Upper lobe of left lung (tissue), 6 donors: ENCODE measurements at places on chromosomes 16 and 17. TPM values are rescaled to one million over a fixed set of nuclear protein-coding genes. Genes with fewer than 3 reads are reported as not detected.

DNA sequence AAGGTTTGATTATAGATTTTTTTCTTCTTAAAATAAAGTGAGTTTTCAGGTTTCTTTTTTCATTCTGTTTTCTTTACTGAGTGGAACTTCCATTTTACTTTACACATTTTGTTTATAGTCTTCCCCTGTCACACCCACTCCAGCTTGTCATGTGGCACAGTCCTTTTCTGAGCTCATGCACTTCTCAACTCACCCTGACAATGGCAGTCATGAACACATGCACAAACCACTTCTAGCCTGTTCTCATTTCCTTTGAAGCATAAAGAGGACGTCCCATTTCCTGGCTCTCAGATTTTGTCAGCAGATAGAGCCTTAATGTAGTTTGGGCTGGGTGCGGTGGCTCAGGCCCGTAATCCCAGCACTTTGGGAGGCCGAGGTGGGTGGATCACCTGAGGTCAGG is 168.0 kb downstream of the AHSP start:
- H3K27ac ChIP-seq: no peak overlapping the region
- DNase-seq: no peak
- H3K4me3 ChIP-seq: no peak overlapping the region
- H3K27me3 ChIP-seq: no peaks in the 10 kb centered on the region
- no peaks in the 10 kb centered on the region for H3K36me3 ChIP-seq

DNA sequence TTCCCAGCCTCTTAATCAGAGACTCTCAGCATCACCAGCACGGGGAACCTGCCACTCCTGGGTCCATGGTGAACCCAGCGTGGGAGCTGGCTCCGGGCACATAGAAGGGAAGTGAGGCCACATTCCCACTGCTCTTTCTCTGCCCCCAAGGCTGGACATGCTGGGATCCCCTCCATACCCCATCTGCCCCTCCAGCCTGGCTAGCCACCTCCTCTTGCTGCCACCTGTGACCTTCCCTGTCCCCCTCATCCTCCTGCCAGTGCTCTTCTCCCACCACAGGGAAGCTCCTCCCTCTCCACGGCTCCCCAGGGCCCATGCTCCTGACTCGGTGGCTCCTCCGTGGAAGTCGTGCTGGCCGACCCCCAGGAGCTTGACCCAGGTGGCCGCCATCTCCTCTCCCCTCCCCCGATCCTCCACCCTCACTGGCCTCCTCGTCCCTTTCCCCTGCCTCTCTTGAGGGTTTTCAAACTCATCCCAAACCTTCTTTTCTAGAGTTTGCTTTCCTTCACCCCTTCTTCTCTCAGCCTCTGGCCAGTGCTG is 139.1 kb upstream of the CHMP6 start:
- no peaks in the 10 kb centered on the region for H3K36me3 ChIP-seq
- H3K4me1 ChIP-seq: no peaks in the 10 kb centered on the region
- no peak overlapping the region for H3K4me3 ChIP-seq
- no peak for DNase-seq
- H3K27me3 ChIP-seq: no peaks in the 10 kb centered on the region

DNA sequence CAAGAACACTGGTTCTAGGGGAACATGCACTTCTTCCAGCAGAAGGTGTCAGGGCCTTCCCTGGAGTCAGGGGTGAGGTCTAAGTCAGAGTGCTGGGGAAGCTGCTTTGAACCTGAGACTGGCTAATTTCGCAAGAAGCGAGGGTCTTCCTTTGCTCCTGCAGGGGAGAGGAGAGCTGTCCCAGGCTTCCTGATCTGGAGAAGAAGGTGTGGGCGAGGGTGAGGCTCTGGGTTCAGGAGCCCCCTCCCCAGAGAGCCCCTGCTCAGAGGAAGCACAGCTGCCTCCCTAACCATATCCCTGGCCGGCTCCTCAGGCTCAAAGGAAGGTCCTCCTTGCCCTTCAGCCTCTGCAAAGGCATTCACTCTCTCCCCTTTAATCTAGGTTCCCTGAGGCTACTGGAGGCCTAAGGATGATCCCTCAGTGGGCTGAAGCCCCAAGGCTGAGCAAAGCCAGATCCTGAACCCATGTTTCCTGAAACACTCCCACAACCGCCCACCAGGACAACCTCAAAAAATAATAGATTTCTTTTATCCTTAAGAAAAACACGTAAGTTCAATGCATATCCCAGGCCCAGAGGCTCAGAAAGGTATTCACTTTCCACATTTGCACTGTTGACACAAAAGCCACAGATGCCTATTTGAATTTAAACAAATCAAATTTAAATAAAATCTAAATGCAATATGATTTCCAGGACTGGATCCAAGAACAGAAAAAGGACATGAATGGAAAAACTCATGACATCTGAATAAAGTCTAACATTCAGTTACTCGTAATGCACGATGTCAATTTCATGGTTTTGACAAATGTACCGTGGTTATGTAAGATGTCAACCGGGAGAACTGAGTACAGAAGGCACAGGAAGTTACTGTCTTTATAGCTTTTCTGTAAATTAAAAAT is 71.5 kb upstream of the RCVRN start:
- no peaks in the 10 kb centered on the region for H3K36me3 ChIP-seq
- no peak overlapping the region for H3K4me3 ChIP-seq
- DNase-seq: no peak
- H3K27me3 ChIP-seq: no peaks in the 10 kb centered on the region

DNA sequence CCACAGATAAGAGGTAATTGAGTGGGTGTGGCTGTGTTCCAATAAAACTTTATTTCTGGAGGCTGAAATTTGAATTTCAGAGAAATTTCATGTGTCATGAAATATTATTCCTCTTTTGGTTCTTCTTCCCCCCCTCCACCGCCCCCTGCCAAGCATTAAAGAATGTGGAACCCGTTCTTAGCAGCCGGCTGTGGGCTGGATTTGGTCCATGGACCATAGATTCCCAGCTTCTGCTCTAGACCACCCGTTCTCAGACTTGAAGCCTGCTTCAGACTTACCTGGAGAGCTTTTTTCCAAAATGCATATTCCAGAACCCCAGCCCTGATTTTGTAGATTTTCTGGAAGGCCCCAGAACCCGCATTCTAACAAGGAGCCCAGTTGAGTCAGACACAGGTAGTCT is 15.1 kb upstream of the LASP1NB start:
- H3K4me3 ChIP-seq: no peak overlapping the region
- H3K27me3 ChIP-seq: no peaks in the 10 kb centered on the region
- peaks cover 75% of the 10 kb centered on the region for H3K4me1 ChIP-seq
- no peak for DNase-seq

- no peaks in the 10 kb centered on the region for H3K36me3 ChIP-seq
- DNase-seq: no peak
- H3K27me3 ChIP-seq: no peaks in the 10 kb centered on the region
- H3K27ac ChIP-seq: peak overlapping the region; percentile 78
- H3K4me1 ChIP-seq: no peaks in the 10 kb centered on the region
- peak overlapping the region; percentile 9 for H3K4me3 ChIP-seq
Observed at GRCh38 chr17:37717627-37718323, 27.1 kb downstream of the HNF1B start.

DNA sequence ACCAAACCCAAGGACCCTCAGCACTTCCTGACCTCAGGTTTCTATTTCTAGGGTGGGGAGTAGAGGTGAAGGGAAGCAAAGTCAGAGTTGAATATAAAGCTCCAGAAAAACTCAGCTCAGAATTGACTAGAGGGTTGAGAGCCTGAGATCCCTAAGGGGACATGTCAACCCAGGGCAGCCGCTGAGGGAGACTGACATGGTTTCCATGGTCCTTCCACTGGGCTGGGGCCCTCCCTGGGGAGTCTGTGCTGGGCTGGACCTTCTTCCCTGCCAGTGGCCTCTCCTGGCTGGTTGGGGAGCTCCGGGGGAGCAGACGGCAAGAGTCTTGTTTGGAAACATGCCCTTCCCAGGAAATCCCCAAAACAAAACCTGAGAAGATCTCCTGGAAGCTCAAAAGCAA is 121.3 kb downstream of the METRNL start:
- peak overlapping the region; percentile 91 for H3K27ac ChIP-seq
- H3K4me3 ChIP-seq: no peak overlapping the region
- peak; percentile 20 for DNase-seq
- H3K27me3 ChIP-seq: no peaks in the 10 kb centered on the region

DNA sequence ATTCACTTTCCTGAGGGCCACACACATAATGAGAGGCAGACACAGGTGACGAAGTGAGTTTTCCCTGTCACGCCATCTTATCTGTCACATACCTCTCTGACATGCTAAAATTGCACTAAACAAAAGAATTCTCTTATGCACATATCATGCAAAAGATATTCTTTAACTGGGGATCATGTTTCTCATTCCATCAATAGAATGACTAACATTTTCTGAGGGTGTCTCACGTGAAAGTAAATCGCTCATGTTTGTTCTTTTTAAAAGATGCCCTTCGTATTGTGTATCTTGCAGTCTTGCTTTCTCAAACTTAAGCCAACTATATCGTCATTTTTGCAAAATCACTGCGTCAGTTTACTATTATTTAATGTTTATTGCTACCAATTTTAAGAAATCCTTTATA is 306.4 kb downstream of the WWOX start:
- H3K4me1 ChIP-seq: no peaks in the 10 kb centered on the region
- H3K27ac ChIP-seq: no peak overlapping the region
- H3K27me3 ChIP-seq: no peaks in the 10 kb centered on the region
- H3K4me3 ChIP-seq: no peak overlapping the region
- no peak for DNase-seq

- no peaks in the 10 kb centered on the region for H3K4me1 ChIP-seq
- H3K36me3 ChIP-seq: no peaks in the 10 kb centered on the region
- no peak for DNase-seq
- H3K4me3 ChIP-seq: no peak overlapping the region
Observed at GRCh38 chr16:25721439-25721838, 29.7 kb downstream of the HS3ST4 start.

DNA sequence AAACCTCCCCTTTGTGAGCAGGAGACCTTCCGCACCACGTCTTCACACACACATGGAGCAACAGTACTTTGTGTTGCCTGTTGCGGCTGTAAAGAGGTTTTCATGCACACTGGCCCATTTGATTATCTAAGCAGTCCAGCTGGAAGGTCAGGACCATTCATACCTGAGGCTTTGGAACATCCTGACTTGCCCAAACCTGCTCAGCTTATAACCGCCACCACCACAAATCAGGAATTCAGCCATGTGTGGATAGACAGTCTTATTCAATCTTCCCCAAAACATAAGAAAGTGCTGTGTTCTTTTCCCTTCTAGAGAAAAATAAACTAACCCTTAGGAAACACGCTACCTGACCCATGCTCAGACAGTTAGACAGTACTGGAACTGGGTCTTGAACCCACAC is 81.6 kb upstream of the XYLT1 start:
- H3K27ac ChIP-seq: no peak overlapping the region
- H3K36me3 ChIP-seq: no peaks in the 10 kb centered on the region
- no peak overlapping the region for H3K4me3 ChIP-seq
- DNase-seq: no peak

GRCh38 chr16:20727181-20727580 is 14.4 kb downstream of the THUMPD1 start:
- no peak overlapping the region for H3K27ac ChIP-seq
- H3K4me3 ChIP-seq: no peak overlapping the region
- no peaks in the 10 kb centered on the region for H3K36me3 ChIP-seq
- H3K27me3 ChIP-seq: no peaks in the 10 kb centered on the region
- H3K4me1 ChIP-seq: no peaks in the 10 kb centered on the region

DNA sequence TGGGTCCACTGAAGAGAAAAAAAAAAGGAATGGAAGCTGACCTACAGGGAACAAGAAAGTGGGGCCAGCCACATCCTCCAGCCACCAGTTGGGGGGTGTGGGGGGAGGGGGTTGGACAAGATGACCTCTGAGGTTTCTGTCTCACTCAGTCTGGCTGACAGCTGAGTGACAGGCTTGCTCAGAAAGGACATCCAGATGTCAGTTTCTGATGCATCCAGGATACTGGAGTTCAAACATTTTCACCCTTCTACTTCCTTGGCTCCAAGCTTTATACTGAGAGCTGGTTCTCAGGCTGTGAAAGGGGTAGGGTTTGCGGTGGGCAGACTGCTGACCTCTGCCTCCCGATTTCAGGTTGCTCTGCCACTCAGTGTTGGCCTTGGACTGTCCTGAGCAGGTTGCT is 2178.3 kb downstream of the TP53TG3F start:
- no peaks in the 10 kb centered on the region for H3K36me3 ChIP-seq
- H3K4me3 ChIP-seq: no peak overlapping the region
- DNase-seq: no peak
- no peak overlapping the region for H3K27ac ChIP-seq
- no peaks in the 10 kb centered on the region for H3K4me1 ChIP-seq

DNA sequence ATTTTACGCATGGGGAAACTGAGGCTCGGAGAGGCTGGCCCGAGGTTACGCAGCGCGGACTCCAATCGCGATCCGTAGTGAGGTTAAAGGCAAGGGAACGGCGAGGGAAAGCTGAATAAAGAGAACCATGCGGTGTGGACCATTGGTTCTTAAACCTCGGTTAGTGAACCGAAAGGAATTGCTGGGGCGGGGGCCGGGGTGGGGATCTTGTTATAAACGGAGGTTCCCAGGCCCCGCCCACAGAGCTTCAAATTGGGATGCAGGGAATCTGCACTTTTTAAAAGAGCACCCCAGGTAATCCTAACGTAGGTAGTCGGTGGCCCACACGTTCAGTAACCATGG is 524 bp downstream of the IQCK start:
- H3K27ac ChIP-seq: peak overlapping the region; percentile 86
- H3K4me1 ChIP-seq: peaks cover 23% of the 10 kb centered on the region
- peak overlapping the region; percentile 84 for H3K4me3 ChIP-seq
- no peak for DNase-seq
- no peaks in the 10 kb centered on the region for H3K27me3 ChIP-seq
- H3K36me3 ChIP-seq: peaks cover 11% of the 10 kb centered on the region

DNA sequence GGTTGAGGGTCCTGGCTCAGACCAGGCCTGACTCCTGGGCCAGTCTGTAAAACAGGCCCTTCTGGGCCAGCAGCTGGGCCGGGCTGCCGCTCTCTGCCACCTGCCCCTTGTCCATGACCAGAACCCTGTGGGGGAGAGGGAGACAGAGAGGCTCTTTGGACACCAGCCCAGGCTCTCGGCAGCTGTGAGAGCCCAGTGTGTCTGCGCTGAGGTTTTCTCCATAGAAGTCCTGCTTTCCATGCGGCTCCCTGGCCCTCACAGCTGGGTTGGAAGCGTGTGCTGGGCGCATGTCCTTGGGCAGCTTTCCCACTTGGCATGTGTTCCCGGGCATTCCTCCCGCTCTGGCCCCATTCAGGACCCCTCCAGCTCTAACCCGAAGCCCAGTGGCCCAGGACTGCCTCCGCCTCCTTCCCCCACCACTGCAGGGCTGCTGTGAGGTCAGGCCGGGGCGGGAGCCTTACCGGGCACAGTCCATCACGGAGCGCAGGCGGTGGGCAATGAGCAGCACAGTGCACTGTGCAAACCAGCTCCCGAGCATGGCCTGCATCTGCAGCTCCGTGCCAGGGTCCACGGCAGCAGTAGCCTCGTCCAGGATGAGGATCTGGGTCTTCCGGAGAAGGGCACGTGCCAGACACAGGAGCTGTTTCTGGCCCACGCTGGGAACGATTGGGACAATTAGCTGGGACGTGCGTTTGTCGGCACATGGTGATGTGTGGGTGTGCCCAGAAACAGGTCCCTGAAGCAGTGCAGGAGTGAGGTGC is 73.0 kb downstream of the ABCC6 start:
- H3K27ac ChIP-seq: no peak overlapping the region
- H3K4me1 ChIP-seq: peaks cover 7% of the 10 kb centered on the region
- no peaks in the 10 kb centered on the region for H3K27me3 ChIP-seq
- peaks cover 10% of the 10 kb centered on the region for H3K36me3 ChIP-seq

KCNJ18 gene
- total RNA-seq: not detected

PDP2 gene
- total RNA-seq: 12.6 TPM

SDR42E1 gene
- 3.2 TPM for total RNA-seq

HSD17B1 gene
- 1.7 TPM for total RNA-seq

KRT14 gene
- total RNA-seq: not detected
